Stimulated activated CD4-positive, alpha-beta T cell treated with anti-CD3 and anti-CD28 coated beads, Interleukin-15, amount 100 ng/mL, for 1 hour (primary cell): ENCODE measurements at places on chromosomes 5 and 9.

- no peak for DNase-seq
These were observed 108.8 kb upstream of the RAPGEF1 start for GRCh38 chr9:131848570-131849160.

DNA sequence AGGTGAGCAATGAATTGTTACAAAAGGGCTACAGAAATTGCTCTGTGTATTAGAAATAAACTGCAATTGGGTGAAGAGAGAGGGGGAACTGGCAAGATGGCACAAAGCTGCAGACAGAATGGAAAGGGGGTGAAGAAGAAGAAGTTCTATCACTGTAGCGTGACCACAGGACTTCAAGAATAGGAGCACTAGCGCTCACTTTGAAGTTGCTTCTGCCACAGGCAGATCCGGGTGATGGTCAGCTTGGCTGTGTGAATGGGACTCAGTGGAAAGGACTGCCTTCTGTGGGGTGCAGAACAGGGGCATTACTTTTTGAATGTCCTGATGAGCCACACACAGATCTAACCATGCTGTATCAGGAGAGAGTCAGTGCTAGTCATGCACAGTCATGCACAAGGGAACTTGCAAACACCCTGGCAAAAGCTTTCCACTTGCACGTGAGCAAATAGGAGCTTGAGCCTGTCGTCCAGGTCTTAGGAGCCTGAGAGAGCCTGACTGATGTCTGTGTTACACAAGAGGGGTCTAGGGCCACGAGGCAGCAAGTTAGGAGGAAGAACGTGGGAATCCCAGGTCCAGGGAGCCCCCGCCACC lies 16.3 kb downstream of the IL5 start:
- DNase-seq = no peak

DNA sequence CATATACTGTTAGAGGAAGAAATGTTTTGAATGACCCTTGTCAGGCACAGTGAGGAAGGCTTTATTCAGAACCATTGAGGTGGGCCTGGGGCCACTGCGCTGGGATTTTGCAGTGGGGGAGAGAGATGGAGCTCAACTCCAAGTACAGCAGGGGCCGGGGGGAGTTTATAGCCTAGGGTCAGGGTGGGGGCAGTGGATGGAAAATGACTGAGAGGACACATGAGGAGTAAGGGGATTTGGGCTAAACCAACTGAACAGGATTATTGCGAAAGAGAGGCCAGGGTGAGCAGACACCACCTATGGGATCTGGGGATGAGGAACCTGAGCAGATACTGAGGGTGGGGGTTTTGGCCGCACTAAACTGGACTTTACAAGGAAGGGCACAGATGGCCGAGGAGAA lies 6.3 kb downstream of the CEP72 start:
- DNase-seq = no peak

DNA sequence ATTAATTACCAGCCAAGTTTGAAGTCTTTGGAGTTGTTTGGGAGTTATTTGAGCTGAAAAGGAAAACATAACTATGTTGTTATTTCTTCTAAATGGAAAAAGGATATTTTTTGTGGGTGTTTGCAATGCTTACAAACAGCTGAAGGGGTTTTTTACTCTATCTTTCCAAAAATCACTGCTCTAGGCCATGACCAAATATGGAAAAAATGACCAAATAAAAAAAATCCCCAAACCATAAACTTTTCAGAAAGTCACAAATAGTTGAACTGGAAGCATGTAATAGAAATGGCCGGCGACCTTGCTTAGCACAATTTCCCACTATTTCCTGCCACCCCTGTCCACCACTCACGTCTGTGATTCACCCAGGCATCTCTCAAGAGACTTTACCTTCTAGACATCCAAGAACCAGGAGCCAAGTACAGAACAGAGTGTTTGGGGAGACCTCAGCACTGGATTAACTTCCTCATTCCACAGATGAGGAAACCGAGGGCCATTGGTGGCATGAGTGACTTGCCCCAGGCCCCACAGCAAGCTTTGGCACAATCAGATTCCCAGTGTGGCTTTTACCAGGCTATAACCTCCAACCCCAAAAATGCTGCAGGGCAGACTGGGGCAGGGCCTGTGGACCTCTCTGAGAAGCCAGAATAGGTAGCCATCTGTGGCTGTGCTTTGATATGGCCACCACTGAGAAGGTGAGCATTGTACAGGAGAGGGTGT lies 84.5 kb downstream of the NRG2 start:
- DNase-seq = no peak

DNA sequence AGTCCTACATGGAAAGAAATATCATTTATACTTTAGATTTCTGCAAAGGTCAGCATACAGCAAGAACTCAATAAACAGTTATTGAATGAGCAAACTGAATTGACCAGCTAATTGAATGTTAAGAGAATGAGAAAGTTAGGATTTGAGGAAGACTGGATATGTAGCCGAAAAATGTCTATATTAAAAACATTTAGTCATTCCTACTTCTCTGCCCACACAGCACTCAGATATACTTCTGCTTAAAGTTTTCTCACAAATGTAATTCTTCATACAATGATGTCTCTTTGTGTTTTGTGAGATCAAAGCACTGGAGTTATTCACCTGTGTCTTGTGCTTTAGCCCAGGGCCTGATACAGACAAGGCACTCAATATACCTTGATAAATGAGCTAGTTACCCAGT lies 188.6 kb downstream of the PARP8 start:
- no peak for DNase-seq

- no peak for DNase-seq
These were observed 734 bp downstream of the SKP1 start for GRCh38 chr5:134175921-134176510.

- DNase-seq = no peak
These were observed 7.4 kb upstream of the GLIPR2 start for GRCh38 chr9:36129139-36129538.

- DNase-seq = no peak
These were observed 22.5 kb upstream of the SHB start for GRCh38 chr9:38091310-38092199.

DNA sequence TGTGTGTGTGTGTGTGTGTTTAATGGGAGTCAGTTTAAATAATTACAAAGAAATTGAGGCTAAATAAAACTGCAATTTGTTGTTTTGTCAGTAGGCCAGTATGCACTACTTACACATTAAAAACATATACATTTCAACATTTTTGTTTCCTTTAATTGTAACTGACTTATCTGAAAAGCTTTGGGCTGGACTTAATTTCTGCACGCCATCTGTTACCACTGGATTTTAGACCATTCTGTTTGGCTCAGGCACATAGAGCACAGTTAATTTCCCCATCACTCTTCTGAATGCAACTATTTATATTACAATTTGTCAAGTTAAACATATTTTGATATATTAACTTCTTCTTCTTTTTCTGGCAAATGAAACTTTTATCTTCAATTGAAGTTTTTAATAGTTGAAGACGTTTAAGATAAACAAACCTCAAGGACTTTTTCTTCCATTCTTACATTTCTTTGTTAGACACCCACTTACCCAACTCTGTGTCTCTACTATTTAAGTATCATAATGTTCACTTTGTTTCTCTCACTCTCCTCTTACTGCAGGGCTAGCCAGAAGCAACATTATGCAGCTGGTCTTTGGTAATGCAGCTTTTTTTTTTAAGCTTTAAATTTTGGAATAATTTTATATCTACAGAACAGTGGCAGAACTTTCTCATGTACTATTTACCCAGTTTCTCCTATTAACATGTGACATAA lies 253.4 kb upstream of the ANKH start:
- DNase-seq = no peak

DNA sequence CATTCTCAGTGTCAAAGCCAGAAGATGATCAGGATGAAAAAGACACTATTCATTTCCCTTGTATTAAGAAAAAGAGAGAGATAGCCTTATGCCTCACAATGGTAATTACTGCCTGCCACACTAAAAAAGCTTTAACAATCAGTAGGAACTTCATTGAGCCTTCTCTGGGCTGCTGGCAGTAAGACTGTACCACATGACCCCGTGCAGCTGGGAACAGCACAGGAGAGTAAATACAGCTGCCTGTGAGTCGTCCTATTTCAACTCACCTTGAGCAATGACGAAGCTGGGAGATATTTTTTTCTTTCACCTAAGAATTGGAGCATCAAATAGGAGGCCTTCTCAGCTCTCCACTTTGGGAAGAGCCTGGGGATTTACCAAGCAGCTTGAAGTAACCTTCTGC lies 316.3 kb downstream of the GABRB2 start:
- DNase-seq = no peak

DNA sequence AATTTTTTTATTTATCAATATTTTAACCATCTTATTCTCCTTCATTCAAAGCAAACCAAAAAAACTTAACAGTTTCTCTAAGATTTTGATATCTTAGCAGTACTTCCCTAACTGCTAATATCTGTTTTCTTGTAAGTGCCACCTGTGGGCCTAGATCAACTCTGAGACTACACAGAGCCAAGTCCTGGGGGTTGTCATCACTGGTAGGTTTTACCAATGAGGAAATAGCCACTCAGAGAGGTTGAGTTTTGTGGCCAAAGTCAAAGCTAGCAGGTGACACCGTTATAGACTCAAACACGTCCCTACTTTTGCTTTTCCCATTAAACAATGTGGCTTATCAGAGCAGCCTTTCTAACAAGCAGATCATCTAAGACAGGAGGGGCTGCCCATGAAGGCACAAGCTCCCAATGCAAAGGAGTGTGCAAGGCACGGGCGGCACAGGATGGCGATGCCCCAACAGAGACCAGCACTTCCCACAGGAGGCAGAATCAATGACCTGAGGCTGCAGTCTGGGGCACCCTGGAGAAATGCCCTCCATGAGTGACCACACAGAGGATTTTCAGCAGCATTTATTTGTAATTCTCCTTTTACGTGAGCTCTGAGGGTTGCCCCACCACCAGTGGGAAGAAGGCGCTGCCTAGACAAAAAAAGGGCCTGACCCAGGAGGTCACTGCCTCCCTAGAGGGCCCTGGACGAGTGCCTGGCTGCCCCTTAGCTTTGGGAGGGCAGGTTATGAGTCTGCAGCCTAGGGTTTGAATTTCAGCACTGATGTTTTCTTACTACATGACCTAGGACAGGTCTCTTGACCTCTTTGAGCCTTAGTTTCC lies 7.4 kb downstream of the TBC1D2 start:
- DNase-seq = no peak

- peak; percentile 14 for DNase-seq
These were observed 733 bp downstream of the HSPA4 start for GRCh38 chr5:133052317-133053175.
